ENCODE measurements at places on chromosomes 3 and 15.

DNA sequence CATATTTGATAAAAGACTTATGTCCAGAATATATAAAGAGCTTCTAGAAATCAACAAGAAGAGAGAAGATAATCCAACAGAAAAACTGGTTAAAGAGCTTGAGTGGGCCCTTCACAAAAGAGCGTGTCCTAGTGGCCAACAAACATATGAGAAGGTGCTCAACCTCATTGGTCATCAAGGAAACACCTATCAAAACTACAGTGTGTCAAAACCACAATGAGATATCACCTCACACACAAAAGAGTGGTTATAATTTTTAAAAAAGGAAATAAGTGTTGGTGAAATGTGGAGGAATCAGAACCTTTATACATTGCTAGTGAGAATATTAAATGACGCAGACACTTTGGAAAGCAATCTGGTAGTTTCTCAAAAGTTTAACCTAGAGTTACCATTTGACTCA is 68.4 kb upstream of the KLF13 start:
- DNase-seq = no peak

DNA sequence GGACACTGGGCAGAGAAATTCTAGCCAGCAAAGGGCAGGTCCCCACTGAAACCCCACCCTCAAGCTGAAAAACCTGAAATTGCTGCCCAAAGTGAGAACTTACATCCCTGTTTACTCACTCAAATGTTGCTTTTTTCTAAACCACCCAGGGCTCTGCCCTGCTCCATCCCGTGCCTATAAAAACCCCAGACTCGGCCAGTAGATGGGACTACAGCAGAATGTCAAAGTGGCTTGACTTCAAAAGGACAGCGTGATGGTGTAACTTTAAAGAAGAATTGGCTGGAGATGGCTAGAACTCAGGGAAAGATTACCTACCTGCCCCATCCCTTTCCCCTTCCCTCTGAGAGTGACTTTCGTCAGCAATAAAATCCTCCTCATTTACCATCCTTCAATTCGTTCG is 246.9 kb downstream of the PYDC2 start:
- DNase-seq = no peak

- DNase-seq = no peak
These were observed 308.5 kb downstream of the SV2B start for GRCh38 chr15:91408476-91409076.

GRCh38 chr3:131403216-131403895 is 21.8 kb downstream of the NUDT16 start:
- no peak for DNase-seq
